NCI-H1694 (cell line): ENCODE measurements at places on chromosomes 7 and 10.

DNA sequence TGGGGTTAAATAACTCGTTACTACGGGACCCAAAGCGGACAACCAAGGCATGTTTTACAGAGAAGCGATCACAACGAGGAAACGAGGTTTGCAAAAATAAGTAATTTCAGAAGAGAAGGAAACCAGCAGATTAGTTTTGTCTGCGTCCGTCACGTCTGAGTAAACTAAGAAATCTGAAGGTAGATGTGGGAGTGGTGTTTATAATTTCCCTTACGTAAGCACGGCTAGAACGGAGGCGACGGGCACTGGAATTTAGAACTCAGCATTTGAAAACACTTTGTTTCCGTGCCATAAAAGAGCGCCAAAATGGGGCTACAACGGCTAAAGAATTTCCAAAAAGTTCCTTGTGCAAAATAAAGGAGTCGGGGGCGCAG, 718 bp upstream of the UMAD1 start:
- DNase-seq, result no peak

DNA sequence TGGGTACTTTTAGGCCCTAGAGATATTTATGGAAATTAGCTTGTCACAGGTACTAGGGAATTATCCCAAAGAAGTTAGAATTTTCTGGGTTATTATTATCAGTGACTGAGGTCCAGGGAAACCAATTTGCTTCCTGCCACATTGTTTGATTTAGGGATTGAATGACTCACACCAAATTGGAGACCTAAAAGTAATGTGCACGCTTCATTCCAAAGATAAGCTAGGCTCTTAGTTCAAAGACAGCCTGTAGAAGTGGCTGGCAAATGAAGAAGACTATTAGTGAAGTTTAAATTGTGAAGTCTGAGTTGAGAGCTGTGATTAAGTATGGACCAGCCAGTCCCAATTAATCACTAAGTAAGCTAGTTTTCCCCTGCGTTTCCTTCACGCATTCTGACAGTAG, 188.1 kb upstream of the MYO3A start:
- DNase-seq, result no peak

DNA sequence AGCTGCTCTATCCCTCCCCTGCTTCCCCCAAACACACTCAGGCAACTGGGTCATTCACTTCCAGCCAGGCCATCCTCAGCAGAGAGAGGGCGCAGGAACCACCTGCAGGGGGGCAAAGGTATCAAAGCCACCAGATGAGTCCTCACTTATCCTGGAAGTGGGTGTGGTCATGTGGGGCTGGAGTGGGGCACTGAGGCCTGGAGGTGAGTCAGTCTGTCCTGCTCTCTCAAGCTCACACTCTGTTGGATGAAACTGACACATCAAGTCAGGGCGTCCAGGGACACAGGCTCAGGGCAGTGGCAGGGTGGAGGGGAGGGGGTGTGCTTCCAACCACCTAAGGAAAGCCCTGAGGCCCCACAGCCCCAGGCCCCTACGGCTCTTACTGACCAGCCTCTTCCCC, 8.0 kb upstream of the ELFN1 start:
- DNase-seq, result no peak

DNA sequence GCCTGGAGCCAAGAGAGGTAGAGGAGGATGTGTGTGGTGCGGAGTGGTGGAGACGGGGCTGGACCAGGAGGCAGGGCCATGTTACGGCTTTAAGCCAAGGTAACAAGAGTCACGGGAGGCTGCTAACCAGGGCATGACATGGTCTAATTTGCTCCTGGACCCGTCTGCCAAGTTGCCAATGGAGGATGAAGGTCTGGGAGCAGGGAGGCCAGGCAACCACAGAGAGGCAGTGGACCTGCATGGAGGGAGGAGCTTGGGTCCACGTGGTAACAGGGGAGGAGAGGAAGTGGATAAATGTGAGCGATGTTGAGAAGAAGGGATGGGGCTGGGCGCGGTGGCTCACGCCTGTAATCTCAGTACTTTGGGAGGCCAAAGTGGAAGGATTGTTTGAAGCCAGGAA, 31.0 kb downstream of the SRRM3 start:
- no peak for DNase-seq

DNA sequence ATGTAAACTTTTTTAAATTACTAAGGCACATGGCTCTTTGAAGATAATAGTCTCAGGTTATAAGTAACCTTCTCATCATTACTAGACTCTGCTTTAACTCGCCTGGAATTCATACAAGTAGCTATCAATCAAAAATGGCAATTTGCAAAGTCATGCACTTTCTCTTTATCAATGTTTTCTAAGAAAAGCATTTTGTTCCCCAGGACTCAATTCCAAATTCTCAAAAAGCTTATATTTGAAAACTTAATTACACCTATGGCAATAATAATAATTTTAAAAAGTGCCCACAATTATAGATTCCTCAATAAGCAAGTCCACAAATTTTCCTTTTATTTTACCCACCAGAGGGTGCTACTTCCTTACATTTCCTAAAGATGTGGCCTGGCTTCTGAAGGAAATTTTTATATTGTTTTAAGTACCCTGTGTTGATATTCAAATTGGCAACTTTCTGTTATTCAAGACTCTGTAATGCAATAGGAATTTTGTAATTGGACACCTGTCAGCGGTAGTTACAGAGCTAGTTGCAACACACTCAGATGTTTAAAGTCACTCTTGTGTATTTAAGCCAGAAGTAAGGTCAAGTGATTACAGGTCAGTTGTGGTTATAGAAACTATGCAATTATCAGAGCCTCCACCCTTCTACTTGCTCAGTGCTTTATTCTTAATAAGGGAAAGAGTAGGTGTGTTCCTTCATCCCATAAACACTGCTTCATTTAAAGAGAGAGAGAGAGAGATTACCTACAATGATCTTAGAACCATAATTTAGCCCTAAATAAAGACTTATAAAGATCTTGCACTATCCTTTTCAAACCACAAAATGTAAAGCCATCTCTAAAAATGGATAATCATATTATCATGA, 47.1 kb upstream of the HYAL4 start:
- peak; percentile 62 for DNase-seq

GRCh38 chr7:116509982-116510579, 10.5 kb downstream of the CAV2 start:
- no peak for DNase-seq

- DNase-seq, result peak; percentile 28
These were observed 128.6 kb downstream of the OAT start for GRCh38 chr10:124289851-124290795.

DNA sequence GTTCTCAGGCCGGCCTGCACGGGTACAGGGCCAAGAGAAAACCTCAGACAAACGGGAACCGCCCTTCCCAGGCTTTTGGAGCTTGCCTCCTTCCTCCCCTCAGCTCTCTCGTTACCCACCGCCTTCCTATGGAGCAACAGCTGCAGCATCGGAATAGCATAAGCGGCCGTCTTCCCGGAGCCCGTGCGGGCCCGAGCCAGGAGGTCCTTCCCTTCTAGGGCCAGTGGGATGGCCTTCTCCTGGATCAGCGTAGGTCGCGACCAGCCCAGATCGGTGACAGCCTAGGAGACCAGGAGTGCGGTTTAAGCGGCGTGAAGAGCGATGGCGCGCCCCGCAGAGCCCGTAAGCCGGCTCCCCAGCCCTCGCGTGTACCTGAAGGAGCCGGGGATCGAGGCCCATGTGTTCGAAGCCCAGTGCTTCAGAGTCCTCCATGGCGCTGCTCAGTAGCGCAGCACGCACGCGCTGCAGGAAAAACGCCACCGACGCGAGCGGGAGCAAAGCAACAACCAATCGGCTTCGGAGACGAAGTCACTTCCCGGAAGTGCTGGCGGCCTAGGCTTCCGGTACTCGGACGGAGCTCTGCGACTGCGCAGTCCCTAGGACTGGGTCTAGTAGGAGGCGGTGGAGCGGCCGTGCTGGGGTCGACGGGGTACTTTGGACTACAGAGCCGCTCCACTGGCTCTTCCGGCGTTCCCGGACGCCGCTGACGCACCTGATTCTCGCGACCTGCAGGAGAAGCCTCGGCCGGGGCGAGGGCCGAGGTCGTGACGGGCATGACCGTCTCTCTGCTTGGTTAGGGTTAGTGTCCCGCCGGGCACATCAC, at the start of gene DDX56:
DDX56 (minus strand) TSS at position 445 of the 823 bp plus-strand sequence; CDS start at position 432, 13 bp downstream.
- peak; percentile 92 for DNase-seq

GRCh38 chr10:15585303-15585715, 134.4 kb downstream of the ITGA8 start:
- peak; percentile 29 for DNase-seq

DNA sequence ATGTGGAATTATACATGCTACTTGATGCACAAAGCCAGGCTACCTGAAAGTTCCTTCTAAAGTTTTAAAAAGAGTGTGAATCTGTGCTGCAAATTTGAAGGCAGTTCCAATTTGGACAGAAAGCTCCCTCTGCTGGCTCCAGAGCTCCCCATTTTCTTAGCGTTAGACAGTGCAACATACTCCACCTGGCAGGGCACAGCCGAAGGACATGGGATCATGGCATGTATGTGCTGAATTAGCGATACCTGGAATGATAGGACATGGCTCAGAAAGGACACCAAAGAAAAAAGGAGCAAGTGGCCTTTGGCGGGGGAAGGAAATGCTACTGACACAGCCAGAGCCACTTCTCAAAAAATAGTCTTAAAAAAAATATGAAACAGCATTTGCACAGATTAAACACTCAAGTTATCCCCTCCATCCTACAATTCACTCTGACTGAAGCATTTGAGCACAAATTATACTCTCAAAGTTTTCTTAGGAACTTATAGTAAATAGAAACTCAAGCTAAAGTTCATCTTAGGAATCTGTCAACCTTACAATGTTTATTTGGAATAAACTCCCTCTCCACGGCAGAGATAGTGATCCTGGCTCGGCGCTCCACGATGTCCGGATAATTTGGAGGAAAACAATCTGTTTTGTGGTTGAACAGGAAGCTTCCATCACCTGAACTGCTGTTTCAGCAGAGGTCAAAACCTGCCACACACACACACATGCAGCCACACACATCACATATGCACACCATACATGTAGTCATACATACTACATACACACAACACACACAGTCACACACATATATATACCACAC, 80.0 kb downstream of the C7orf25 start:
- no peak for DNase-seq

DNA sequence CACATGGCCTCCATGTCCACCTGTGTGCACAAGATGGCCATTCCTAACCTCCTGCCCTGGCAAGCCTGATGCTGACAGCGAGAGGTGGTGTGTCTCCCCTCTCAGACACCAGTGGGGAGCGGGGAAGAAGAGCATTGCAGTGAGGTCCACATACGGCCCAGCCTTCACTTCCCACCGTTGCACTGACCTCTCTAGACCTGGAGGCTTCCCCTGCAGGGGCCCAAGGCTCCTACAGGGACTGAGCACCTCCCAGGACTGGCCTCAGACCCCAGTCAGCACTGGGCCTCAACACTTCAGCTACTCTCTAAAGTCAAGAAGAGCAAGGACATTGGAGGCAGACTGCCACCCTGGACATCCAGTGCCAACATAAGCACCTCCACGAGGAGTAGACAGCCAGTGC, 15.9 kb downstream of the STK32C start:
- DNase-seq, result no peak

DNA sequence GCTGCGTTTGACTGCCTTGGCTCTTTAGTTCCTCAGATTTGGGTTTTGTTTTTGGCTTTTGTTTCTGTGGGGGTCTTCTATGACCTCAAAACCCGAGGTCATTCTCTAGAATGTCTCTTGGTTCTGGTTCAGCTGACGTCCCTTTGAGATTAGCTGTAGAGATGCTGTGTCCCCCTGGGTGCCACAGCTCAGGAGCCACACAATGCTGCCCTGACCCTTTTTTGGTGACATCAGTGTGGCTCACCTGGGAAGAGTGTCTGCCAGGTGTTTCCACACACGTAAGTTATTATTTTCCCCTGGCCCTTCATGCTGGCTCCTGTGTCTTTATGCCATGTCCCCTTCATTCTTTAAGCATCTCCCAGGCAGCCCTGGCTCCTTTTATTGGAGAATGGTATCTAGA, 89.8 kb upstream of the DDC start:
- no peak for DNase-seq

DNA sequence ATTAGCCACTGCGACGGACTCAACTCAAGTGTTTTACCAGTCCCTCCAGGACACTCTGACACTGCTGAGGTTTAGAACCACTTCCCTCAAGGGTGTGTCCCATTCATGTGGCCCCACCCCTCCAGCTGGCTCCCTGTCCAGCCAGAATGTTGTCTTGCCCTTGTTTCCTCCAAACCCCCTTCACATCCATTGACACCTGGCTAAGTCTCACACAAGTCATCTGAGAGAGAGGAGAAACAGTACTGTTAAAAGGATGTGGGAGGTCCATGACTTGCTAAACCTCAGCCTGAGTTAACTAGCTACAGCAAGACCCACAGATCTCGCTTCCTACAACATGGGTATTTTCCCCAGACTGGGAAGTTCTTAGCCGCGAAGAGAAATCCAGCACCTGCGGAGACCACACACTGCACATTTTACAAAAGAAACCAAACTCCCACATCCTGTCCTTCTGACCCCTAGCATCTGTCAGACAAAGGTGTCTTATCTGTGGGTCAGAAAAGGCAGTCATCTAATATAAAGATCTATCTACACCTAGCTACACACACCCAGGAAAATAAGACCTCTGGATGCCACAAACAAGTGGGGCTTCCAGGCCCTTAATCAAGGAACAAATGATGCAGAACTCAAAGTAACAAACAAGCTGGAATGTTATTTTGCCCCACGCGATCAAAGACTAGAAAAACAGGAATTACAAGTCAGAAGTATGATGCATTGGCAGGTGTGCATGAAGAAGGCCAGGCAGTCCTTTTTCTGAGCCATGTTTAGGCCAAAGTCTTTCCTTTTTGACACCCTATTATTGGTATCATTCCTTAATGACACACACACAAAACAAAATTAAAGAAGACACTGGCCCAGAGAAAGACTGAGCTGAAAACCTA, 13.9 kb downstream of the OSBPL3 start:
- no peak for DNase-seq

- no peak for DNase-seq
These were observed 183.2 kb downstream of the RTKN2 start for GRCh38 chr10:62085404-62085803.

- no peak for DNase-seq
These were observed 600.5 kb downstream of the MAGI2 start for GRCh38 chr7:78852951-78853350.

DNA sequence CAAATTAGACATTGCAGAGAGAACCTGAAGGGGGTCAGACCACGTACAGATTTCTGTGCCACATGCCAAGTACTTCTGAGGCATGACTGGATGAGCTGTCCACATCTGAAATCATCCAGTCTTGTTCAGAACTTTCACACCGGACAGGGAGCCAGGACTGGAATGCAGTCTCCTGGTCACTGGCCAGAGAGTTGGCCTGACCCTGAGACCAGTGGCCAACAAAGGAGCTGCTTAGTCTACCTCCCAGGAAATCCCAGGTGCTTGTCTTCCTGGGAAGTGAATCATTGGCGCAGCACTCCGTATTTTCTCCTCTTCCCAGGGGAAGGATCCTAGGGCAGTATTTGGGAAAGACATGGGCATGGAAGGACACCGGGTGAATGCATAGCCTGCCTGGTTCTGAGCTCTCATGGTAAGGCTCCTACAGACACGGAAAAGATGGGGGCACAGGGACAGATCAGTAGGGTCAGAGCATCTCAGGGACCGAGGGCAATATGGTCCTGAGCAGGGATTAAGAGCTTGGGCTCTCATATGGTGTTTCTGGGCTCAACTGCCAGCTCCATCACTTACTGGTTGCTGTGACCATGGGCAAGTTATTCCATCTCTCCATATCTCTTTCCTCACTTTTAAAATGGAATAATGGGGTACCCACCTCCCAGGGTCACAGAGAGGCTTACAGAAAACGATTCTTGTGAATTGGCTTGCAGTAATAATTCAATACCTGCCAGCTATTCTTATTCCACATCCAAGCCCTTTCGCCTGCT, 1.3 kb upstream of the SCD start:
- DNase-seq, result no peak
